ENCODE measurements at places on chromosomes 4 and X.

DNA sequence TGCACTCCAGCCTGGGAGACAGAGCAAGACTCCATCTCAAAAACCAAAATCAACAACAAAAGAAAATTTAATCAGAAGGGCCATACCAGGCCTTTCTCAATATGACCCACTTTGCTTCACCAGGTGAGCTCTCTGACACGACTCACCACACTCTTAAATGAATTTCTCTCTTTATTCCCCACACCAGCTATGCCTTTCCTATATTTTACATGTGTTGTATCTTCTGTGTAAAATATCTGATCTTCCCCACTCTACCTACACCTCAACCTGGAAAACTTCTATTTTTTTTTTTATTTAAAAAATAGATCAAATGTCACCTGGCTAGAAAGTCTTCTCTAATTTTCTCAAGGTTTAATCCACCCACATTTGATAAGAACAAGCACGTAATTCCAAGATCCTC is 77.6 kb upstream of the SLC39A8 start:
- no peak for DNase-seq

- DNase-seq = no peak
Observed at GRCh38 chr4:15781427-15782095, 3.4 kb downstream of the CD38 start.

DNA sequence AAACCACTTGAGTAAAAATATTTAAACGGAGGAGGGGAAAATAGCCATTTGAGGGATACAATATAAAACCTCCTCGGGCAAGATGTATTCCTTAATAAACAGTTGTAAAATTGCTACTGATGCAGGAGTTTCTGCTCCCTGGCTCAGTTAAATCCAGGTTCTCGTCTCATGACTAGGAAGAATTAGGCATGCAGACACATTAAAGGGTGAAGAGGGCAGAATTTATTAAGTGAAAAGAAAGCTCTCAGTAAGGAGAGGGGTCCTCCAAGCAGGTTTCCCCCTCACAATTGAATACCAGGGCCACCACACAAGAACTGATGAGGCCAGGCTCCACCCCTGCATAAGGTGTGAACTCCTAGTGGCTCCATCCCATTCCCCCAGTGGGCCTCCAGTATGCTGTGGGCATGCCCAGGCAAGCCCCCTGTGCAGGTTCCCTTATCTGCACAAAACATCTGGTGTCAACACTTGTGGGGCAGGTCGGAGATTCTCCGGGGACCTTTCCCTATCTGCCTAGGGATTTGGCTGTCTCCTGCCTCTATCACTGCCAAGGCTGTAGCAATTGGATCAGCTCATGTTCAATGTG is 80.4 kb downstream of the HS6ST2 start:
- no peak for DNase-seq

DNA sequence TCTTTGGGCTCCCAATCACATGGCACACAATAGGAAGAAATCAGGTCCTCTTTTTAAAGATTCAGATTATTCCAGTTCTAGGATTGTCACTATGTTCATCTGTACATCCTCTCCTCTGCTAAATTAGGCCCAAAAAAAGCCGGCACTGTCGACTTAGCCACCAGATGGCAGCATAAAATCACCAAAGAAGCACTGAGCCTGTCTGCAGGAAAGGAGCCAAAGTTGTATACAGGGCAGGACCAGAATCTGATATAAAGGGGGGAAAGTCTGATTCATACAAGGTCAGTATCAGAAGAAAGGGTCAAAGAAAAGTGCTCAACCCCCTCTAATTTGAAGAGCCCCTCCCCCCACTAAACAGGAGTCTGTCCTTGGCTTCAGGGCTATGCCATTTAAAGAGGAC is 292.5 kb downstream of the CHIC1 start:
- peak; percentile 2 for DNase-seq

GRCh38 chr4:186701273-186701672 is 22.4 kb downstream of the FAT1 start:
- DNase-seq = no peak

GRCh38 chr4:87232216-87232615 is 11.8 kb upstream of the KLHL8 start:
- no peak for DNase-seq

- no peak for DNase-seq
Observed at GRCh38 chr4:81555489-81555888, 83.8 kb upstream of the RASGEF1B start.

- no peak for DNase-seq
Observed at GRCh38 chr4:82898322-82899243, 2.0 kb upstream of the THAP9 start.

GRCh38 chr4:176001151-176002006 is 64.3 kb upstream of the WDR17 start:
- no peak for DNase-seq

- DNase-seq = no peak
Observed at GRCh38 chr4:25757452-25757851, 101.8 kb downstream of the SLC34A2 start.

DNA sequence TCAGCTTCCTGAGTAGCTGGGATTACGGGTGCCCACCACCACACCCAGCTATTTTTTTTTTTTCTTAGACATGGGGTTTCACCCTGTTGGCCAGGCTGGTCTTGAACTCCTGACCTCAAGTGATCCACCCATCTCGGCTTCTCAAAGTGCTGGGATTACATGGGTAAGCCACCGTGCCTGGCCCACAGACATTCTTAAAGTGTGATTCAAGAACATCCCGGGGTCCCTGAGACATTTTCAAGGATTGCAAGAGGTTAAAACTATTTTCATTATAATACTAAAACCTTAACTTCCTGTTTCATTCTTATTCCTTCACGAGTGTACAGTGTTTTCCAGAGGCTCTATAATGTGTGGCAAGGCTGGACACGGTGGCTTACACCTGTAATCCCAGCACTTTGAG is 318.7 kb downstream of the CAMK2D start:
- no peak for DNase-seq

DNA sequence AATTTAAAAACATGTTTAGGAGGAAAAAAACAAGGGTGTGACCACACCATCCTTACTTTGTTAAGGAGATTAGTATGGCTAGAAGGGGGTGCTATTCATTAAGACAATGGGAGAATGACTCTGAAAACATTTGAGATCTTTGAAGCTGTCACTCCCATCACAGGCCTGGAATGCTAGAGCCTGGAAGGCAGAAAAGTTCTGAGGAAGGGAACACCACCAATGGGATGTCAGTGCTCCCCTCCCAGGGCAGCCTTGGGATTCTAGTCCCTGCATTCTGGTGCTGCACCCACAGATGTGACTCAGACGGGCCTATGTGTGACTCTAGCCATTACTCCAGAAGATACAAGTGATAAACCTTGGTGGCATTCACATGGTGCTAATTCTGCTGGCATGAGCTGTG is 162.2 kb upstream of the ANXA10 start:
- DNase-seq = no peak

DNA sequence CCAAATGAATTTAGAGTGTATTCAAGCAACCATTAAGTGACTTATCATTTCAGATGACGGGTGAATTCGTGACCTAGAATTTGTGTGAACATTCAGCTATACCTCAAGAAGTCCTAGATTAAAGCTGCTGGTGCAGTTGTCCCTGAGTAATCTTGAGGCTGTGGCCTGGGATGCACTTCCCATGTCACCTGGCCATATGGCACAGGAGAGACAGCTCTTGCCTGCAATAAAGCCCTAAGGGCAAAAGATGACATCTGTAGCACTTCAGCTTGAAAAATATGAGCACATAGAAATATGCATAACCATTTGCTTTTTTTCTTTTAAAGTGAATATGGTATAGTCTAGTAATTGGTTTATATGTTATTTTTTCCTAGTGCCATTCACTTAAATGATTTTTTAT is 125.8 kb downstream of the FHDC1 start:
- DNase-seq = no peak

DNA sequence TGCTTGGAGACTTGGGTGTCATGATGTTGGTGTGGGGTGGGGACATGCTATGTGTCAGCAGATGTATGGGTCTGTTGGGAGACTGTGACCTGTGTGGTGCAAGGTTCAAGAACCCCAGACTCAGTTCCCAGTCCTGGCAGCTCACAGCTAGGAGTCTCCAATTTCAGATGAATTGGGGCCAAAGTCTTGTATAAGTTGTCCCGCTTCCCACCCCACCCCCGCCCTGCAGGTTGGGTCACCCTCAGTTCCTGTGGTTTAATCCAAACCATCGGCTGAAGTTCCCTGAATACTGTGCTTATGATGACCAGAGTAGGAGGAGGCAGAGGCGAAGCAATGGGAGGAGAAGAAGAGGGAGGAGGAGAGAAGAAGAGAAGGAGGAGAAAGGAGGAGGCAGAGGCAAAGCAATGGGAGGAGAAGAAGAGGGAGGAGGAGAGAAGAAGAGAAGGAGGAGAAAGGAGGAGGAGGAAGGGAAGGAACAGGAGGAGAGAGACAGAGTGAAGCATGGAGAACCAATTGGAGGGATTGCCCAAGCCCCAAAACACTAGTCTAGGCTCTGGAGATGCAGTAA is 112.6 kb downstream of the EFNB1 start:
- no peak for DNase-seq

DNA sequence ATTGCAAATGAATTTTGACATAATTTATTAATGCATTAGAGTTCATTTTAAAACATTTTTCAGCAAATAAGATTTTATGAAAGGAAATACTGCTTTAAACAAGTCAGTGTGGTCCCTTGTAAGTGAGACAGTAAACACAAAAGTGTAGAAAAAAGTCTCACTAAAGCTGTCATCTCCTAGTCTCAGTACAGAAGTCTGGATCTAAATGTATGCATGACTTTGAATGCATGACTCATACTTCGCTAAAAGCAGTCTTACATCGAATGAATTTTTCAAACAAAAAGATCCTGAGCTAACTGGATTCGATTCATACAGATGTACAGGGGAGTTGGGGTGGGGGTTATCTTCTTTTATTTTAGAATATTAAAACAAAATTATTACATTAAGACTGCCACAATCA is 207.4 kb upstream of the VCX start:
- no peak for DNase-seq

DNA sequence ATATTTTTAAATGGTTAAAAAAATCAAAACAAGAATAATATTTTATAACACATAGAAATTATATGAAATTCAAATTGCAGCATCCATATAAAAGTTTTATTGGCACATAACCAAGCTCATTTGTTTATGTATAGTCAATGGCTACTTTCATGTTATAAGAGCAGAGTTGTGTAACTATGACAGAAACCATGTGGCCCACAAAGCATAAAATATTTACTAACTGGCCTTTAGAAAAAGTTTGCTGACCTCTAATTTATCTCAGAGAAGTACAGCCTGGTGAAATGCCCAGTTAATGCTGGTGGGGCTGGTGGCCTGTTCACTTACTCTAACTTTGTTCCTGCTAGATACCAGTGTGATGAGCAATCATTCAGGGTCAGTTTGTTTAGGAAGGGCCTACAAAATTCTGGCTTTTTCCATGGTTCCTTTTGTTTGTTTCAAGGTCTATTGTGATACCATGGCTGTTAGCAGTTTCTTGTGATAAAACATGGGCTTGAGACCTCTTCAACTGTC is 104.6 kb downstream of the PPP1R2C start:
- DNase-seq = no peak

GRCh38 chrX:151796576-151796975 is 62.0 kb downstream of the CNGA2 start:
- DNase-seq = no peak

DNA sequence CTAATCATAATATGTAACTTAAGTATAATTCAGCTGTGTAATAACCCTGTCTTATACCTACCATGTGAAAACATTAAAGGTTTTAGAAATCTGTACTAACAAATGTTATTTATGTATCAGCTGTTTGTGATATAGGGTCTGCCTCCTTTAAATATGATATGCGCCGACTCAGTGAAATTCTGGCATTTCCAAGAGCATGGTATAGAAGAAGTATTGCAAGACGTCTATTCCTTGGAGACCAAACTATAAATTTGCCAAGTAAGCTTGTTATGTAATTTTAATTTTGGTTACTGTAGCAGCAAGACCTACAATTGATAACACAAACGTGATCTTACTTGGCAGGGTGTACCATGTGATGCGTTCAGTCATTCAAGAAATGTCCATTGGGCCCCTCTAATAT is 32.3 kb upstream of the ADAD1 start:
- no peak for DNase-seq

DNA sequence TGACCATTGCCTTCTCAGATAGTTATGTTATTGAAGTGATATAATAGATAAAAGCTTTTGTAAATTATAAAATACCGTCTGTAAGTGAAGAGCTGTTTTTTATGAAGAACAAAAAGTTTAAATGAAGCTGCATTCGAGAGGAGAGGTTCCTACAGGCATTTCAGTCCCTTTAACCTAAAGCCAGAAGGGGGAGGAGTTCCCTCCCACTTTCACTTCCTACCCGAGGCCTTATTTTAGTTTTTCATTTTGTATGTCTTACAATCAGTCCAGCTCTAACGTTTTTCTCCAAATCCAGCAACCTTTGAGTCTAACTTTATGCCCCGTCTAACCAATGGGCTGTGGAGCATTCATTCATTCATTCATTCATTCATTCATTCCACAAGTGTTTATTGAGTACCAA is 16.5 kb upstream of the SOX3 start:
- no peak for DNase-seq

DNA sequence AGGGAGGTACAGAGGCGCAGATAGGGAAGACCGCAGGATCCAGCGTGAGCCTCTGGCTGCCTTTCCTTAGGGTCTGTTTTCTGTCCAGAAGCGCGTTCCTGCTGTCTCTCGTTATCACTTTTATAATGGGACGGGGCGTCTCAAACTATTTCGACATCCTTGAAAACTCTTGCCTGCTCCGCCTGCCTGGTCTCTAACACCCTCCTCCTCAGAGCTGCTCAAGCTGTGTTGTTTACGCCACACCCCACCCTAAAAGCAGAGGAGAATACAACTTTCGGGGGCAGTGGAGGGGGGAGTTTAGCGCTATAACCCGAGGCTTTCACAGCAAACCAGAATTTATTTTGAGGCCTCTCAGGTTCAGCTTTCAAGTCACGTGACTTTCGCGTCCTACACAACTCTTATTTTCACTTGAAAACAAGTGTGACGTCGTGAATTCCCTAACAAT is 646 bp upstream of the FAM3A start:
- no peak for DNase-seq

DNA sequence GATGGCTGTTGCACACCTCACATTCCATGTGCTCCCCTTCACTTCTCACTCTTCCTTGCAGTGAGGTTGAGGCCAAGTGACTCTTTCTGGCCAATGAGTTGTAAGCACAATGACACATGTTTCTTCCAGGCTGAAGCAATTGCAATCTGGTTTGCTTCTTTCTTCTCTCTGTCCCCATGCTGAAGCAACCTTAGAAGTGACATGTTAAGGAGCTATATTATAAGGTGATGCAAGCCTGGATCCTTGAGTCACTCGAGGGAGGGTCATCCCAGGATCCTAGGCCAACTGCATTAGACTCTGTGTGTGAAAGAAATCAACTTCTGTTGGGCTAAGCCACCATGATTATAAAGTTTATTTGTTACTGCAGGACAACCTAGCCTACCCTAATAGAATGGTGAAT is 45.5 kb upstream of the HS3ST1 start:
- no peak for DNase-seq

- no peak for DNase-seq
Observed at GRCh38 chrX:15072880-15073279, 197.0 kb downstream of the ASB9 start.

Data from CMK (cell line).